ENCODE measurements at places on chromosomes 2 and 18.

DNA sequence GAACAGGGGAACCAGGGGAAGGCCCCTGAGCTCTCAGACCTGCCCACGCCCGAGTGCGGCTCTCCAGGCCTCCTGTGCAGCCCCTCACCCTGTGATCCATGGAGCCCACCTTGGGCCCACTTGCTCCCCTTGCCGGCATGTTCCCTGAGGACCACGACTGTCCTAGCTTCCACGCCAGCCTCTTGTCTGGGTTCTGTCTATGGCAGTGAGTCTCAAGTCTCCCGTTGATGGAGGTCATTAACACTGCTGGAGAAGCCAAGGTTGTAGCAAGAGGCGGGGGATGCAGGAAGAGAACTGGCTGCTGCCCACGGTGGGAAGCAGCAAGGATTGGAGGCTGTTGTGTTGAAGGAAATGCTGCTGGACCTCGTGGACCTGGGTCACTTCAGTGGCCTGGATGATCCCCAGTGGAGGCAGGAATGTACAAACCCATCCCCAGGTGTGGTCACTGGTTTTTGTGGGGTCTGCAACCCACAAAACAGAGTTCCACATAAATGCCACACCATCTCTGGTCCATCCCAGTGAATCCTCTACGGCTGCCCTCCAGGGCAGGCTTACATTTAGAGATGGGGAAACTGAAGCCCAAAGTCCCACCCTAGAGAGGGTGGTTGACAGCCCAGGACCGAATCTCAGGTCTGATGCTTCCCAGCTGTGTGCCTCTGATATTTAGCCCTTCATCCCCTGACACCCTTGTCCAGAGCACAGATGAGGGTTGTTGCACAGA is 150.3 kb downstream of the NDUFA10 start:
- no peak for ATAC-seq

DNA sequence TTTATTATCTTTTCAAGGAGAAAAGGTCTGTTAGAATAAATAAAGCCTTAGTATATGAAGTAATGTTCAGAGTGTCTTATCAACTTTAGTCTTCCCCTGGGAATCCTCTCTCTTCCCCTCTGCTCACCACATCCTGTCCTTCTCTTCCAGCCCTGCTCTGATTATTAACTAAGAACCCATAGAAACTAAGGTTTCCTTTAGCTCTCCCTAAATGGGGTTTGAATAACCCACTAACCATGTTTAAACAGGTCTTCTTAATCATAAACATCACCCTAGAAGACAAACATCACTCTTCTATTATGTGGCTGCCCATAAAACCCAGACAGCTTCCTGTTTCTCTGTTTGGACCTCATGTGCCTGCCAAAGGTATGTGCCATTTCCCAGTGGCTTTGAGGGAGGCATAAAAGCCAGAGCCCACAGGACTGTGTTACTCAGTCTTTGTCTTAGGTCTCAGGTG is 50.1 kb downstream of the SLC14A1 start:
- no peak for ATAC-seq

DNA sequence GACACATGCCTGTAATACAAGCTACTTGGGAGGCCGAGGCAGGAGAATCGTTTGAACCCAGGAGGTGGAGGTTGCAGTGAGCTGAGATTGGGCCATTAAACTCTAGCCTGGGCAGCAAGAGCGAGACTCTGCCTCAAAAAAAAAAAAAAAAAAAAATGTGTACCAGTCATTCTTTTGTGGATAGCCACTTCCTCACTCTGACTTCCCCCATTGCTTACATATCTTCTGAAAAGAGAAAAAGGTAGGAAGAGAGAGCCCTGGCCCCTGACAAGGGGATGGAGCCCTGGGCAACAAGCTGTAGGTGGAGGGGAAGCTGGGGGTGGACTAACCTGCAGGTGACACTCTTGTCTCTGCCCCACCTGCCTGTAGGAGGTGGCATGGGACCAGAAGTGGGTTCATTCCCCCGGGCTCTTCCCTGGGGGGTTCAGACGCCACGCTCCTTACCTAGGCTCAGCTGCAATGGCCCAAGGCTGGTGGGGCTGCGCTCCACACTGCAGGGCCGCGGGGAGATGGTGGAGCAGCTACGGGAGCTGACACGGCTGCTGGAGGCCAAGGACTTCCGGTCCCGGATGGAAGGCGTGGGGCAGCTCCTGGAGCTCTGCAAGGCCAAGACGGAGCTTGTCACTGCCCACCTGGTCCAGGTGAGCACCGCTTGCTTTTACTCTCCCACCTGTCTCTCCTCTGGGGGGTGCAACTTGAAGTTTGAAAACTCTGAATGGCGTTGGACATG is 39.1 kb downstream of the PCARE start:
- no peak for ATAC-seq

- no peak for ATAC-seq
Measured at GRCh38 chr2:172884336-172884735, 148.7 kb downstream of the RAPGEF4 start.

DNA sequence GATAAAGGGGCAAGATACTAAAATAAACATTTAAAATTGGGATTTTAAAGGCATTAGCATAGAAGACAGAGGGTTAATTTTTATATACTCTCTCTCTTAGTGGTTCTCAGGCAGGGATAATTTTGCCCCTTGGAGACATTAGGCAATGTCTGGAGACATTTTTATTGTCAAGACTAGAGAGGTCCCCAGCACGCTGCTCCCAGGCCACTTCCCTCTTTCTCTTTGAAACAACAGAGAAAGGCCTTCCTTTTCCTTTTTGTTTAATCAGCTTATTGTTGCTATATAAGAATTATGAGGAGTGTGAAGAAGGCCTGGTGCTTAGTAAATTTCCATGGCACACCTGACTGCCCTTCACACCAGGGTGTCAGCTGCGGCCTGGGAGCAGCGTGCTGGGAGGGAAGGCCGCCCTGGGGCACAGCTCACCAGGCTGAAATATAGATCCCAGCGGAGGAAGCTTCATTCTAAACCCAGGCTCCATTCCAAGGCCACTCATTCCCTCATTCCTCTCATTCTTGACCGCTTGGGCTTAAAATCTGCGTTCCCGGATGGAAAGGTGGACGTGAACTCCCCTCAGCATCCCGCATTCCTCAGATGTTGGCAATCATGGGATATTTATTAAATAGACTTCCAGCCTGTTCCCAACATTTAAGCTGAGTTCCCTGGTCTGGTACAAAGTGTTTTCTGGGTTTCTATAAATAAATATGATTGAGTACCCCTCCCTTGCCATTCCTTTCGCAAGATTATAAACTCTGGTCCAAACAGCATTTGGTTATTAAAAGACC is 22.5 kb downstream of the SLC14A2 start:
- ATAC-seq, result peak; percentile 92

GRCh38 chr2:186274936-186275575 is 211.0 kb upstream of the ZC3H15 start:
- no peak for ATAC-seq

GRCh38 chr2:36525245-36525644 is 72.7 kb downstream of the FEZ2 start:
- no peak for ATAC-seq

DNA sequence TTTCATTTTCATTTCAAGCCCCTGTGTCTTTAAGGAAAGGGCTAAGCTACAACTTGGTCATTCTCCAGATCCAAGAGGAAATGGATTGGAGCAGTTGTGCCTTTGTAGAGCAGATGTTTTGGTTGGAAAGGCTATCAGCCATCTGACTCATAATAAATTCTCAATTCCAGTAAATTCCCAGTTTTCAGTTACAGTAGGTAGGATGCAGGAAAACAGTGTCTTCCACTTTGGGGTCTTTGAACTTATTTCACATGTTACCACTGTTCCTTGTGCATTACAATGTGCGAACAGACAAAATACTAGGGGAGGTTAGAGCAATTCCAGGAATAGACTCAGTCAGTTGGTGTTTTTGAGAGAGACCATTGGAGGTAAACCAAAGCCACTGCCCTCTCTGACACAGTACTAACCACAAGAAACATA is 211.9 kb downstream of the BABAM2 start:
- ATAC-seq, result peak; percentile 78

- ATAC-seq, result no peak
Measured at GRCh38 chr2:240788482-240788881, 31.5 kb downstream of the KIF1A start.

DNA sequence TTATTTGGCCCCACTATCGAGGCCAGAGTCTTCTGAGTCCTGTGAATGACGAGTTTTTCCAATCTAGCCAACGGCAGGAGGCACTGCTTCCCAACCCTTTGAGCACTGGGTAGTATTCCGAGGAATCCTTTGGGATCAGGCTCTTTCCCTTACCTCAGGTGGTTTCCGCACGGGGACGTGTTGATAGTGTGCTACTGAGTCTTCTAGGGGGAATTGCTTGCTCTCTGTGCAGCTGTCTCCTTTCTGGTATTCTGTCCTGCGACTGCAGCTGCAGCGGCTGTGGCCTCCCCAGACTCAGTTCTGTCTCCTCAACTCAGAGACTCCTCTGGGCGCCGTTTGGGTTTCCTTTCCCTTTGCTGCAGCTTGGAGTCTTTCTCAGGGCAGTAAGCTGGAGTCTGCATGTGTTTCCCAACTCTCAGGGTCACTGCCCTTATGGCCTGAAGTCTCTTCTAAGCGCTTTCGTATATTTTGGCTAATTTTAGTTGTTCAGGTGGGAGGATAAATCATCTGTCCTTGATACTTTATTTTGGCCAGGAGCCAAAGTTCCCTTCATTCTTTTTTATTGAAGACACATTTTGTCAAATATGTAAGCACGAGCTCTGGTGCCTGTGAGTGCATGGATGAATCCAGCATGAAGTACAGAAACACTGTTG is 118.4 kb downstream of the MAP4K4 start:
- no peak for ATAC-seq

- no peak for ATAC-seq
Measured at GRCh38 chr2:174797781-174798276, 33.6 kb upstream of the CHRNA1 start.

DNA sequence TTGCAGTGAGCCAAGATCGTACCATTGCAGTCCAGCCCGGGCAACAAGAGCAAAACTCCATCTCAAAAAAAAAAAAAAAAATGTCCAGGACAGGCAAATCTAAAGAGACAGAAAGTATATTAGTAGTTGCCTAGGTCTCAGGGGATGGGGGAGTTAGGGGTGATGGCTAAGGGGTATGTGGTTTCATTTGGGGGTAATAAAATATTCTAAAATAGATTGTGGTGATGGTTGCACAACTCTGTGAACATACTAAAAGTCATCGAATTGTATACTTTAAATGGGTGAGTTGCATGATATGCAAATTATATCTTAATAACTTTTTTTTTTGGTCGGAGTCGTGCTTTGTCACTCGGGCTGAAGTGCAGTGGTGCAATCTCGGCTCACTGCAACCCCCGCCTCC is 34.2 kb upstream of the ACTR2 start:
- no peak for ATAC-seq

DNA sequence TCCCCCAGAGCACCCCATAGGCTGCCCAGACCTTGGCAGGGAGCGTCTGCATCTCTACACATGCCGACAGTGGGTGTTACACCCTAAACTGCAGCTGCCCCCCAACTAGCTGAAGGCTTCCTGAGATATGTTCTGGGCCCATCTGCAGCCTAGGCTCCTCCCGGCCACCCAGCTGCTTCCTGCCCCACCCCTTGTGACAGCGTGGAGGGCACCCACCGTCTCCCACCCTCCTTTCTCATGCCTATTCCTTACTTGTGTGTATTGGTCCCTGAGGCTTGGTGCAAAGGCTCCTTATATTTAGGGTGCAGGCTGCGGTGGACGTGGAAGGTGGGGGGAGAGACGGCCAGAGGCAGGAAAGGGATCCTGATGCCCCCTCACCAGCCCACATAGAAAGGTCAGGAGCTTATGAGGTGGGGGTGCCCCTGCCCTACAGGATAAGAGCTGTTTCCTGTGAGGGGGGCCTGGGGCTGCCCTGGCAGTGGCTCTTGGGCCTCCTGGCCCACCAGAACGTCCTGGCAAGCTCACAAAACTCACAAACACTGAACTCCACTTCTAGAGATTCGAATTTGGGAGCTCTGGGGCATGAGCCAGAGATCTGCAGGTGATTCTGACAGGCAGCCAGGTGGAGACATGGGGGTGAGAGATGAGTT is 7.3 kb upstream of the PROM2 start:
- no peak for ATAC-seq

DNA sequence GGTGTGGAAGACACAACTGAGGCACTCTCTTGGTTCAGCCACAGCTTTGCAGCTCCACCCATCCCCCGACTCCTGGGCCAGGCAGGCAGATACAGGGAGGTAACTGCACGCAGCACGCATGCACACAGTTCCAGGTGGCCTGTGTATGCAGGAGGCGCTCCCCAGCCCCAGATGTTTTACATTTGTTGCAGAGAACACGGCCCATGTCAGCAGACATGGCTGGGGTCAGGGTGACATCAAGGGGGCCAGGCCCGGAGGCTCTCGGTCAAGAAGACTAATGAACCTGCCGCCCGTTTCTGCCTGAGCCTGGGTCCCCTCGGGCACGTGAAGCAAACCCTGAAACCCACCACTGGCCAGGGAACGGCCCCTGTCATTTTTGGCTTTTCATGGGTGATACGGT is 57.3 kb downstream of the TWIST2 start:
- ATAC-seq, result no peak

GRCh38 chr18:14921547-14921946 is 173.6 kb downstream of the ANKRD30B start:
- ATAC-seq, result no peak

GRCh38 chr18:50069422-50069821 is 125.5 kb downstream of the MYO5B start:
- ATAC-seq, result no peak

Data from gastroesophageal sphincter (tissue), 4 donors.